Stimulated activated CD4-positive, alpha-beta T cell treated with anti-CD3 and anti-CD28 coated beads, Interleukin-15, amount 100 ng/mL, for 1 hour (primary cell): ENCODE measurements at places on chromosomes 1 and 21.

- peak; percentile 10 for DNase-seq
These were observed 647 bp downstream of the DESI2 start for GRCh38 chr1:244653439-244654107.

DNA sequence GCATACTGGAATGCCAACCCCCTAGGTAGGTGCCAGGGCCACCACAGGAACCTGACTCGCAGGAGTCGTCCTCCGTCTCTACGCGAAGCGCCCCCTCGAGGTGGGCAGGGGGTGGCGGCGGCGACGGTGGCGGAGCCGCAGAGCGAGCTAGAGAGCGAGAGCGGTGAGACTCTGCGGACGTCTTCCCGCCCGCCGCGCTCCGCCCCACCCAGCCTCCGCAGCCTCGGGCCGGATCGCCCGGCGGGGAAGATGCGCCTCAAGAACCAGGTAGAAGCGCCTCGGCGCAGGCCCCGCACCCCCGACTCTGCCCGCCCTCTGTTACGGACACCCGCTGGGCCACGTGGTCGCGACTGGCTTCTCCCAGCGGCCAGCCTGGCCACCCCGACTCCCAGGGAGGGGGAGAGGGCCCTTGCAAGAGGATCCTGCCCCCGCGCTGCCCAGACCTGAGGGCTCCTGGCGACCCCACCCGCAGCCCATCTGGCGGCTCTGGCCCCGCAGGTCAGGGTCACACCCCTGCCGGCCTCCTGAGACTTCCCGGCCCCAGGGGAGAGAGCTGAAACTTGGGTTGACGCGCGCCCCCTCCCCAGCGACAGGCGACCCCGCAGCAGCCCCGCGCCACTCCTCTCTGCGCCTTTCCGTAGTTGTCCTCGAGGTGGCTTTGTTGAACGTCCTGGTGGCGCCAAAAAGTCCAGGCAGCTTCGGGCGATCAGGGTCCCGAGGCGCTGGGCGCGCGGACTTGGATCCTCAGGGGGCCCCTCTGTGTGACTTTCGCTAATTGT lies 24.4 kb upstream of the AGBL4 start:
- DNase-seq, result no peak

- no peak for DNase-seq
These were observed 383.4 kb downstream of the USP25 start for GRCh38 chr21:16113052-16113715.

DNA sequence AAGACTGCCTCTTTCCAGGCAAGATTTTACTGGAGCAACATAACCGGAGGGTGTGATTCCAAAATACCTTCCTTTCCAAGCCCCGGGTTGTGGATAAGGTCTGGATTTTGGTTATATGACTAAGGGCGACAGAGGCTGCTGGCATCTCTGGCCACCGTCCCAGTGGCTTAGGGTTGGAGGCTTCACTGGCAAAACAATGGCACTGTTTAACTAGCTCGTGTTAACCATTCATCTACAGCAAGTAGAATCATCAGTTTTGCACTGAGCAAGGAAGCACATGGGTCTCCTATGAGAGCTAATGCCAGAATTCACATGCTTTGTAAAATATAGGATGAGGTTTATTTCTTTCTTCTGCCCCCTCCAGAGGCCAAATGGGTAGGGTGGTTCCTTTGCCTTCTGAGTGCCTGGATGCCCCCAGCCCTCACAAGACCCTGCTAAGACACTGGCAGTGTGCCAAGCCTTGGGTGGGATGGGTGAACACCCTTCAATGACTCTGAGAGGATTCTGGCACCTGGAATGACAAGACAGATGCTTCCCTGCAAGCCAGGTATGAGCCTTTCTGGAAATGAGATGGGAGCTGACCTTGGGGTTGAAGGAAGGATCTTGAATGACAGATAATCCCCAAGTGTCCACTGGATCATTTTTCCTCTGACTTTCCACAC lies 36.8 kb downstream of the DHCR24 start:
- DNase-seq, result no peak

DNA sequence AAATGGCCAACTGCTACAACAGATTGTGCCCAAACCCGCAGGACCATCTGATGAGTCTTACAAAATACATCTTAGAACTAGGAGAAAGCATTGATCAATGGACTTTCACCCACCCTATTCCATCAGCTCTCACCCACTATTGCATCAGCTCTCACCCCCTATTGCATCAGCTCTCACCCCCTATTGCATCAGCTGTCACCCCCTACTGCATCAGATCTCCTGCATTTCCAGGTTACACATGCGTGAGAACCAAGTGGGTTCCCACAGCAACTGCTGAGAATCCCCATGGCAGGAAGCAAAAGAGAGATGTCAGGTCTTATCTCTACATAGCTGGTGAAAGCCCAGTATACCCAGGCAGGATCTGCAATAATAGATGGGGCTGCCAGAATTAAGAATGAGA lies 533.5 kb downstream of the LTN1 start:
- DNase-seq, result no peak

GRCh38 chr1:158150523-158150922 lies 30.2 kb upstream of the CD1D start:
- no peak for DNase-seq

DNA sequence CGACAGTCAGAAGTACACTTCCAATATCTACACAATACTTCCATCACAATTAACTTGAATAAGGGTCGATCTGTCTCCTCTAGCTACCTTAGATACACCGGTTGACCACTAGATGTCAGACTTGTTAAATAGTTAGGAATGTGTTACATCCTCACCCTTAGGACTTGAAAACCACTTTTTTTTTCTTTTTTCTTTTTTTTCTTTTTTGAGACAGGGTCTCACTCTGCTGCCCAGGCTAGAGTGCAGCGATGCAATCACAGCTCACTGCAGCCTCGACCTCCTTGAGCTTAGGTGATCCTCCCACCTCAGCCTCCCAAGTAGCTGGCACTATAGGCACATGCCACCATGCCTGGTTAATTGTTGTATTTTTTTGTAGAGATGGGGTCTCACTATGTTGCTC lies 120.4 kb upstream of the GREM2 start:
- DNase-seq, result no peak

GRCh38 chr1:9349331-9349851 lies 56.7 kb downstream of the SPSB1 start:
- DNase-seq, result no peak

GRCh38 chr1:47970882-47971281 lies 26.3 kb downstream of the TRABD2B start:
- no peak for DNase-seq

GRCh38 chr21:45818276-45818903 lies 163.2 kb upstream of the COL6A1 start:
- DNase-seq, result no peak

- no peak for DNase-seq
These were observed 2.0 kb downstream of the KCNA3 start for GRCh38 chr1:110672753-110673108.
